NCI-H1092 (cell line): ENCODE measurements at places on chromosomes 1 and 21.

GRCh38 chr1:204087181-204087892, 14.4 kb downstream of the SOX13 start:
- no peak for DNase-seq

GRCh38 chr1:103937763-103938357, 188.2 kb downstream of the AMY1C start:
- DNase-seq: no peak

DNA sequence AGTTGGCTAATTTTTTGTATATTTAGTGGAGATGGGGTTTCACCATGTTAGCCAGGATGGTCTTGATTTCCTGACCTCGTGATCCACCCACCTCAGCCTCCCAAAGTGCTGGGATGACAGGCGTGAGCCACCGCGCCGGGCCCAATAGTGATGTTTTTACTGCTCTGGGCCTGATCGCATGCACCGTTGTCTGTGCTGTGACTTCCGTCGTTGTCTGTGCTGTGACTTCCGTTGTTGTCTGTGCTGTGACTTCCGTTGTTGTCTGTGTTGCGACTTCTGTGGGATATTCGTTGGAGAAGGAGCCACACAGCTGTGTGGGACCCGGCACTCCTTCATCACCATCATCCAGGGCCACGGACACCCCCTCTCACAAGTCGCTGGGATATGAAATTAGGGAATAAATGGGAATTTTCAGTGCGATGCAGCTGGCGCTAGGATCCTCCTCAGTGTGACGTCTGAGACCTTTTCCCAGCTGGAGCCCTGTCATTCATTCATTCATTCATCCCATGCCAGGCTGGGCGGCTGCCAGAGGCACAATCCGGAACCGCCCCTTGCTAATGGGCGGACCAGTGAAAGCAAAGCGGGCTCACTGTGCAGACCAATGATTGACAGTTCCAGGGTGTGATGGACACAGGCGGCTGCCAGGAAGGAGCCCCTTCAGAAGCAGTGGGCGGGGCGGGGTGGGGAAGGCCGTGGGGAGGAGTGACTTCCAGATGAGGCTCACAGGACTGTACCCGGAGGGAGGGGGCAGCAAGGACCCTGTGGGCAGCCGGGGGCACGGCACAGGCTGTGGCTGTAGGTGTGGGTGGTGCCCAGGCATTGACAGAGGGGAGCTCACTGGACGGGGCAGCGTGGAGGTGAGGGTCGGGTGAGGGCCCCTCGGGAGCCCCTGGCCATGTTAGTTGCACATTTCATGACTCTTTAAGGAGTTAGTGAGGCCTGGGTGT, 48.9 kb downstream of the PRKCZ start:
- no peak for DNase-seq

DNA sequence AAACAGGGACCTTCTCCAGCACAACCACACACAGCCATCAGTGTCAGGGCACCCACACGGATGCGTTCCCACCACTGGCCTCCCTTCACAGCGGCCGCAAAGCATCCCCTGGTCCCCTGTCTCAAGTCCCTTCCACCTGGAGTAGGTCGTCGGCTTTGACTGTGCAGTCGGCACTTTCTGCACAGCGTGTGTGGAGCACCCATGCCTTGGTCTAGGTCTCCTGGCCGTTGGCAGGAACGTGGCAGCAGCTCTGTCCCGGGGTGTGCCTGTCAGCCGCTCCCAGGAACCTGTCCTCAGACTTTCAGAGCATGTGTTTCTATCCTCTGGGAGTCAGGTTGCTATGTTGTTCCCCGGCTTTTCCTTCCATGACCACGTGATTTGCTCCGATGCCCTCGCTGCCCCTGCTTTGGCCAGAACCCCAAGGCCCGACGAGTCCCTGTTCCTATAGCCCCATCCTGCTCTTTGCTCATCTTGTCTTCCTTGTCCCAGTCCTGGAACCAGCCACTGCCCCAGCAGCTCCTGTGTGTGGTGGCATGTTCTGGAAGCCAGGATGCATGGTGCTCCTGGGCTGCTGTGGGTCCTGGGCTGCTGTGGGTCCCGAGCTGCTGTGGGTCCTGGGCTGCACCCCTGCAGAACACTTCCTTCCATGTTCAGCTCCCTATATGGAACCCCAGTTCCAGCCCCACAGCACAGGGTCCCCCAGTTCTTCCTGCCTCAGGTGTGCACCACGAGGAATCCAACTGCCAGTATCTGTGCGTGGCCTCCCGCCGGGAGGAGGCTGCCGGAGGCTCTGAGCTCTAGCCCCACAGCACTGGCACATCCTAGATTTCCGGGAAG, 84.2 kb upstream of the COL6A1 start:
- DNase-seq: no peak

GRCh38 chr1:34518146-34518699, 236.6 kb upstream of the GJB5 start:
- DNase-seq: no peak
